ENCODE measurements at places on chromosomes 11 and 22. TPM values are rescaled to one million over a fixed set of nuclear protein-coding genes. Genes with fewer than 3 reads are reported as not detected.
A peak's percentile ranks its signal among the peaks of the same experiment; 100 is the strongest.

- no peak for DNase-seq
Observed at GRCh38 chr11:371051-371450, 1.8 kb downstream of the B4GALNT4 start.

The GPR83 gene
- polyA plus RNA-seq = 0.11 TPM

The TPBGL gene
- polyA plus RNA-seq = not detected

The ST14 gene
- polyA plus RNA-seq = 0.88 TPM

The KLHL22 gene
- polyA plus RNA-seq = 15.8 TPM

The PEX16 gene
- polyA plus RNA-seq = 16.8 TPM

GRCh38 chr22:29230972-29231875 is 25.5 kb downstream of the EMID1 start:
- no peak for DNase-seq

The TMEM45B gene
- polyA plus RNA-seq = 248 TPM

The CCDC157 gene
- 2.3 TPM for polyA plus RNA-seq

The TH gene
- 0.36 TPM for polyA plus RNA-seq

- DNase-seq = no peak
Observed at GRCh38 chr11:128604723-128605122, 17.4 kb upstream of the ETS1 start.

GRCh38 chr11:134537296-134537695 is 125.3 kb upstream of the B3GAT1 start:
- DNase-seq = no peak

GRCh38 chr11:43992183-43992582 is 49.7 kb downstream of the C11orf96 start:
- no peak for DNase-seq

DNA sequence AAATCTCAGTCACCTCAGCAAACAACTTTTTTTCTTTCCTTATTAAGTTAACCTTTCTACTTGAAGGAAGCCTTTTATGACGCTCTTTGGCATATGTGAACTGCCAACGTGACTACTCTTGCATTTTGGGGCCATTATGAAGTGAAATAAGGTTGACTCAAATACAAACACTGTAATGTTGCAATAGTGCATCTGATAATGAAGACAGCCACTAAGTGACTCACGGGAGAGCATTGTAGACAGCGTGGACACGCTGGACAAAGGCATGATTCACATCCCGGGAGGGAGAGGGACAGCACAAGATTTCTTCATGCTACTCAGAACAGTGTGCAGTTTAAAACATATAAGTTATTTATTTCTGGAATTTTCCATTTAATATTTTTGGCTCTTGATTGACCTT is 560.8 kb downstream of the ETS1 start:
- DNase-seq = no peak

The TOP3B gene
- 36.2 TPM for polyA plus RNA-seq

- DNase-seq = no peak
Observed at GRCh38 chr11:12381875-12382274, 4.5 kb downstream of the PARVA start.

DNA sequence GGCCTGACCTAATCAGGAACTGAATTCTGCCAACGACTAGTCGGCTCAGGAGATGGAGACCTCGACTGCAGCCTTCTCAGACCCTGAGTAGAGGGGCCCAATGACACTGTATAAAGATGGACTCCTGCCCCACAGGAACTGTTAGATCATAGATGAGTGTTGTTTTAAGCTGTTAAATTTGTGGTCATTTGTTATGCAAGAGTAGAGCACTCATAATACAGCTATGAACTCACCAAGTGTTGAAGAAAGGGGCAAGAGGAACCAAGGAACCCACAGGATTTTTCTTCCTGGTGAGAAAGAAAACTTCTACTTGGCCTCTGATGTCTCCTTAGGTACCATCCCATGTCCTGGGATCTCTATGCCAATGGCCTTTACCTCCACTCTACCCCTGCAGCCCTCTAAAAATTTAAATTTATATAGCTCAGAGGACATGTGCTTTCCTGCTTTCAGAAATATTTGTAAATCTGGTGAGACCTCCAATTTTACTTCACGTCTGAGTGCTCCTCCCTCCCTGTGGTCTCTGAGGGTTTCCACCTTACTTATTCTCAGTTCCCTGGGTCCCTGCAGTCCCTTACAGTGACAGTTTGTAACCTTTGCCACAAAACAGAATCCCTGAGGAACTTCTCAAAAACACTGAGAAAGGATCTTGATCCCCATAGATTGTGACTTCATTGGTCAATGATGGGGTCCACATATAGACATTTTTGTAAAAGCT is 256.3 kb upstream of the ARHGAP20 start:
- DNase-seq = no peak

DNA sequence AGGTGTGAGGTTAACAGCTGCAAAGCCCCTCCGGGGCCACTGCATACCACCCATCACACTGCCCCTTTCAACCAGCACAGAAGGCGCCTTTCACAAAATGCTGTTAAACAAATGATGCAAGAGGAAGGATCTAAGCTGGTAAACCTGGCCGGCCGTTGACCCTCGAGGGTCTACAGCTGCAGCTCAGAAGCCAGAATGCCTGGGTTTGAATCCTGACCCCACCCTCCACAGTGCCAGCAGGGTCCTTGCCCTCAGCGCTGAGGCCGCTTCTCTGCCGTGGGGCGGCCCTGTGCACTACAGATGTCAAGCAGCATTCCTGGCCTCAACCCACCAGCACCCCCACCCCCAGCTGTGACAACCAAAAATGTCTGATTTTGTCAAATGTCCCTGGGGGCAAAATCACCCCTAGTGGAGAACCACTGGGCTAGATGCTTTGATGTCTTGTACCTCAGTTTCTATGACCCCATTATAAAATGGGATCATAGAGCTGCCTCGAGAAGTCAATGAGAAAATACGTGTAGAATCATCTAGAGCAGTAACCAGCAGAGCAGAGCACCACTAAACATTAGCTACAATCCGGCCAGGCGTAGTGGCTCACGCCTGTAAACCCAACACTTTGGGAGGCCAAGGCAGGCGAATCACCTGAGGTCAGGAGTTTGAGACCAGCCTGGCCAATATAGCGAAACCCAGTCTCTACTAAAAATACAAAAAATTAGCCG is 77.9 kb downstream of the CELSR1 start:
- no peak for DNase-seq

GRCh38 chr11:69155302-69156234 is at the start of gene SMIM38:
SMIM38 (plus strand) TSS chr11:69155935; CDS start chr11:69157847, 1,912 bp downstream.
- no peak for DNase-seq

DNA sequence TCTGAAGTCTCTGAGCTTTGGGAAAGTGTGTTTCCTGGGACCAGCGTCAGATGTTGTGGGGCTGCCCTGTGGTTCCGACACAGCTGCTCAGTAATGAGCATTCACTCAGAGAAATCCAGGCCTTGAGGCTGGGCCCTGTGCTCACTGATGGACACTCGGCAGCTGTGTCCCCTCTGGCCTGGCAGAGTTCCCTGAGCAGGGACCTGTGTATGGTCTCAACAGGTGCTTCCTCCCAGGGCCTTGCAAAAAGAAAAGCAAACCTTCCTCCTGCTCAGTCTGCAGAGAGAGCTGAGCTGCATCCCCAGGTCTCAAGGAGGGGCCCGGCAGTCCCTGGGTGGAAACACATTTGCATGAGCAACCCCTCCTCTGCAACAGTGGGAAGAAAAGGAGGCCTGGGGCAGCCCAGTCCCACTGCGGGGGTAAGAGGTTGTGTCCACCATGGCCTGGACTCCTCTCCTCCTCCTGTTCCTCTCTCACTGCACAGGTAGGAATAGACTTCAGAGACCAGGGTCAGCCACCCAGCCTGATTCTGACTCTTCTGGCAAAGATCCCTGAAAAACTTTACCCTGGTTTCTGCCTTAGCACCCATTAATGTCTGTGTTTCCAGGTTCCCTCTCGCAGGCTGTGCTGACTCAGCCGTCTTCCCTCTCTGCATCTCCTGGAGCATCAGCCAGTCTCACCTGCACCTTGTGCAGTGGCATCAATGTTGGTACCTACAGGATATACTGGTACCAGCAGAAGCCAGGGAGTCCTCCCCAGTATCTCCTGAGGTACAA is 131.2 kb downstream of the VPREB1 start:
- DNase-seq = no peak

The FBLN1 gene
- polyA plus RNA-seq = 108 TPM

DNA sequence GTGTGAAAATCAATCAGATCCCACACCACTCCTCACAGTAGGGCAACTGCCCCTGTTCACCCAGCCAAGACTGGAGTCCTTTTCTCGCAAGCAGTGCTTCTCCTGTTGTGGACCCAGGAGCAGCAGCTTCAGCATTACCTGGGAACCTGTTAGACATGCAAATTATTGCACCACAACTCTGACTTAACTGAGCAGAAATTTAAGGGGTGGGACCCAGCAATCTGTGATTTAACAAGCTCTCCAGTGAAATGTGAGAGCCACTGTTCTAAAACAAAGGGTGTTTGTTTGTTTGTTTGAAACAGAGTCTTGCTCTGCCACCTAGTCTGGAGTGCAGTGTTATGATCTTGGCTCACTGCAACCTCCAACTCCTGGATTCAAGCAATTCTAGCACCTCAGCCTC is 591.4 kb downstream of the SOX6 start:
- DNase-seq = no peak

DNA sequence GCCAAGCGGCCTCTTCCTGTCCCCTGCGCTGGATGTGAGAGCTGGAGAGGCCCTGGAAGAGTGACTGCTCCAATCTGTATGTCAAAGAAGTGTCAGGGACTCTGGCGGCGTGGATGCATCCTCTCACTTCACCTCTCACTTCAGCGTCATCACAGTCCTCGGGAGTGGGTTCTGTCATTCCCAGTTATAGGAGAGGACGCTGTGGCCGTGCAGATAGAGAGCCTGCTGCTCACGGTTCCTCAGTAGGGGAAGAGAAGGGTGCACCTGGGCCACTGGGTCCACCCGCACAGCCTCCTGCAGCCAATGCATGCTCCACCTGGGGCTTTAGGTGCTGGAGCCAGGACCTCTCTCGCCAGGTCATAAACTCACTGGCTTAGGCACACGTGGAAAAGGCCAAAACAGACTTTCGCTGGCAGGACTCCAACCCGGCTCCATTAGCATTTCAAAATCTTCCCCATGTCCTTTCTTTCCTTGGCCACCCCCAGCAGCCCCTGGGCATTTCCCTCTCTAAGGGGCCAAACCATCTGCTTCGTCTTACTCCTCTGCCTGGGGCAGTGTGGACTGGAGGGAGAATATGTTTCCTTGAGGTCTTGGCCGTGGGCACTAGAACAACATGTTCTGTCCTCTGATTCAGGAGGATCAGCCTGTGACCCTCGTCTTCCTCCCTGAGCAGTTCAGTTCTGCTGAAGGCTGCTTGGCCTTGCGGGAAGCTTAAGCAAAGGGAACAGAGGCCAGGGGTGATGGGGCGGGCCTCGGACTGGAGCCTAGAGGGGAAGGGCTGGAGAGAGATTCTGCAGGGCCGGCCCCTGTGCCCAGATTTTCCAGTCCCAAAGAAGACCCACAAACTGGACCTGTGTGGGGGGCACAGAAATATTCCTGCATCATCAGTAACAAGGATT is 57.8 kb downstream of the ST14 start:
- no peak for DNase-seq

The FXYD2 gene
- polyA plus RNA-seq = 45.9 TPM

DNA sequence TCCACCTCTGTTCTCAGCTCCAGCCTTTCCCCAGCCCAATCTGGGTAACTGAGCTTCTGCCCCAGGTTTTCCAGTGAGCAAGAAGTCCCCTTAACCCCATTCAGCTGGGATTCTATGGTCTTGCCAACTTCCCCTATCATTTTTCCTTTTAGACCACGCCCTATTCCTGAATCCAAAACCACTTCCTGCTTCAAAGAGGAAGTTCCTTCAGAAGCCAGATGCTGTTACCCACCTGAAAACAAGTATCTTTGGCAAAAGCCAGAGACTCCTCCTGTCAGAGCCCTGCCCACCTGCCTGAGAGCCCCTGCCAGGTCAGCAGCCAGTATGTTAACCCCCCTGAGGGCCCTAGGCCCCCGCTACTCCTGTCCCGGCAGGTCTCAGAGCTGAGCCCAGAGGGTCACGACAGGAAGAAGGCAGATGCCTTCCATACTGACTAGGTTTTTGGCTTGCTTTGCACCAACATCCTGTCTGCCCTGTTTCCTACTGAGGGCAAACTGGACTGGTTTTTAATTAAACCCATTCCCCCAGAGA is 20.3 kb upstream of the MICAL2 start:
- DNase-seq = no peak

GRCh38 chr22:31595271-31595670 is 66.7 kb downstream of the PISD start:
- no peak for DNase-seq

DNA sequence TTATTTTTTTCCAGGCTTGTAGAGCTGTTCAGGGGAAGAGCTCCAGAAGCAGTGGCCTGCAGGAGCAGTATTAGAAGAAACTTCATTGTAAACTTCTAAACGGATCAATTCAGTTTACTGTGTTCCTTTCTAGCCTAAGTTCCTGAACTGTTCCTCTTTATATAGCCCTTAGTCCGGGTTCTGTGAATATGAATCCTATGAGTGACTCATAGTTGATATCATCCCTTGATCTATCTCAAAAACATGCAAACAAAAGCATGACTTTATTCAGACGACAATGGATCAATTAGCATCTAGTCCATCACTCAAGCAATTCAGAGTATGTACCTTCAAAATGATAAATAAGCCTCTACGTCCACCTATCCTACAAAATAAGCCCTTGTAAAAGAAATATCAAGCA is at the start of gene MMP12:
Gene MMP12 (minus strand): TSS at position 131 of the 400 bp plus-strand sequence. CDS start 45 bp downstream, at position 86.
- no peak for DNase-seq

The PANX2 gene
- polyA plus RNA-seq = 1.1 TPM

- DNase-seq = peak; percentile 38
Observed at GRCh38 chr11:126136507-126136906, 73.8 kb upstream of the CDON start.

DNA sequence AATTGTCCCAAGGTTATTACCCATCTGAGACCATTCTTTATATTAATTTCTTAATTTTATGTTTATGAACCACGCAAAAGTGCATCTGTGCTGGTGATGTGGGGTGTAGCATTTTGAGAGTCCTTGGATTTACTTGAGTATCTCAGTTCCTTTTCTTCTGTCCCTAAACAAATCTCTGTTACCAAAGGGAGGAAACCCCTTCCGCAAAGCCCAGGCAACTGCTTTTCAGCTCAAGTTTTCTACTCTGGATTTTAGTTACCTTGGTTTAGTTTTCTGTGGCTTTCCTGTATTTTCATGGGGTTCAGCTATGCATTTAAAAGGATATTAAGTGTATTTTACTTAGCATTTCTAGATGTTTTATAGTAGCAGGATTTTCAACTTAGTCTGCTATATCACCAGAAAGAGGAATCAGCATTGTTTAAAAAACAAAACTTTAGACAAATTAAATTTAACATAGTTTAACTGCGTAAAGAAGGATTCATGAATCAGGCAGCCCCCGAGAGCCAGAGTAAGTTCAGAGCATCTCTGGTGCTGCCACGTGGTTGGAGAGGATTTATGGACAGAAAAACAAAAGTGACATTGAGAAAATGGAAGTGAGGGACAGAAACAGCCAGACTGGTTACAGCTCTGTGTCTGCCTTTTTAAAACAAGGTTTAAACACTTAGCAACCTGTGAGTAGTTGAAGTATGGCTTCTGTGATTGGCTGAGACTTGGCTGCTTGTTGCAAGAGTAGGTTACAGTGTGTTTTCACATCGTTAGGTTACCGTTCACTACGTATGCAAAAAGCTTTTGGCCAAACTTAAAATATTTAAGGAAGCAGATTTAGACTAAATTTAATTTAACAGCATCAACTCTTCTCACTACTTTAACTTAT is 9.6 kb downstream of the ADM start:
- peak; percentile 63 for DNase-seq

- no peak for DNase-seq
Observed at GRCh38 chr22:19878461-19879245, 24.0 kb upstream of the GNB1L start.
